CD4-positive, alpha-beta T cell treated with Interleukin-15 for 4 hours (primary cell): ENCODE measurements at places on chromosomes 6 and 20.

GRCh38 chr6:109747221-109747620, 56.1 kb downstream of the FIG4 start:
- no peak for DNase-seq

- no peak for DNase-seq
These were observed 47.5 kb upstream of the NHSL1 start for GRCh38 chr6:138546733-138547185.

- no peak for DNase-seq
These were observed 51.9 kb downstream of the ERMARD start for GRCh38 chr6:169803271-169803811.

DNA sequence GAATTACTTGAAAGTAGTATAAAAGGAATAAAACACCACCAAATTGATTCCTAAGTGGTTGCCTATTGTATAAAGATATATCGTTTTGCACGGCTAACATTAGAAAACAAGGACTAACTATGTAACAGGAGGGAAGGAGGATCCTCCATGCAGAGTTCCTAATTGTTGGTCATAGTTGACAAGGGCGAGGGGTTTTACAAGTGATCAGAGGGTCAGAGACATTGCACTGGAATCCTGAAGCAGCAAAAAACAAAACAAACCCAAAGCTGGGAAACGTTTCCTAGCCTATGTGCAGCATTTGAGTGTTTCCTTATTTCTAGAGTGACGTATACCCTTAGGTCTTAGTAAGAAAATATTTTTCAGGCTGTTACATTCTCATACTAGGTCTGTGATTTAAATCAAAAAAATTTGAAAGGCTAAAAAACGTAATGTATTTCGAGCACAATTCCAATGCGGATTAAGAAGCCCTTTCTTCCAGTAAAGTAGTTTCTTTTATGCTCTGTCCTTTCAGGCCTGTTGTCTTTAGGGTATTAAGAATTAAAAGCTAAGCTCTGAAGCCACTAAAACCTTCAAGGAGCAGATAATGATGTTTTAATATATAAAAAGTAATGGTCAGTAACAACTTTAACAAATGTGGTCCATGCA, 373.8 kb upstream of the MMS22L start:
- DNase-seq, result no peak

DNA sequence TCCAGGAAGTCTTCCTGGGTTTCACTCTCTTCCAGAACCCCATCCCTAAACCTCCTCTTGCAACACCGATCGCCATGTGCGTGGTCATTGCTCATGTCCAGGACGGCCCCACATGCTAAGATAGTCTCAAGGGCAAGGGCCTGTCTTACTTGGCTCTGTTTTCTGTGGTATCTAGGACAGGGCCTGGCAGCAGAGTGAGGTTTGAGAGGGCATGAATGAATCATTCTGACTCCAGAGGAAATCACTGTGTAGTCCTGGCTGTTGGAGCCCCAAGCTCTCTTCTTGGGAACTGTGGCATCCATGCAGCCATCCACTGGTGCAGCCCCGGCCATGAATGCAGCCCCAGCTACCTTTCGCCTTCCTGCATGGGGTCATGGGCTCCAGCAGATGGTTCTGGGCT, 12.4 kb downstream of the SIRPA start:
- no peak for DNase-seq
